ENCODE measurements at places on chromosomes 12 and 14.

GRCh38 chr14:89365061-89365801 lies 51.8 kb downstream of the FOXN3 start:
- DNase-seq, result peak; percentile 97

GRCh38 chr14:68511129-68512047 lies 281.5 kb downstream of the ZFP36L1 start:
- DNase-seq, result no peak

DNA sequence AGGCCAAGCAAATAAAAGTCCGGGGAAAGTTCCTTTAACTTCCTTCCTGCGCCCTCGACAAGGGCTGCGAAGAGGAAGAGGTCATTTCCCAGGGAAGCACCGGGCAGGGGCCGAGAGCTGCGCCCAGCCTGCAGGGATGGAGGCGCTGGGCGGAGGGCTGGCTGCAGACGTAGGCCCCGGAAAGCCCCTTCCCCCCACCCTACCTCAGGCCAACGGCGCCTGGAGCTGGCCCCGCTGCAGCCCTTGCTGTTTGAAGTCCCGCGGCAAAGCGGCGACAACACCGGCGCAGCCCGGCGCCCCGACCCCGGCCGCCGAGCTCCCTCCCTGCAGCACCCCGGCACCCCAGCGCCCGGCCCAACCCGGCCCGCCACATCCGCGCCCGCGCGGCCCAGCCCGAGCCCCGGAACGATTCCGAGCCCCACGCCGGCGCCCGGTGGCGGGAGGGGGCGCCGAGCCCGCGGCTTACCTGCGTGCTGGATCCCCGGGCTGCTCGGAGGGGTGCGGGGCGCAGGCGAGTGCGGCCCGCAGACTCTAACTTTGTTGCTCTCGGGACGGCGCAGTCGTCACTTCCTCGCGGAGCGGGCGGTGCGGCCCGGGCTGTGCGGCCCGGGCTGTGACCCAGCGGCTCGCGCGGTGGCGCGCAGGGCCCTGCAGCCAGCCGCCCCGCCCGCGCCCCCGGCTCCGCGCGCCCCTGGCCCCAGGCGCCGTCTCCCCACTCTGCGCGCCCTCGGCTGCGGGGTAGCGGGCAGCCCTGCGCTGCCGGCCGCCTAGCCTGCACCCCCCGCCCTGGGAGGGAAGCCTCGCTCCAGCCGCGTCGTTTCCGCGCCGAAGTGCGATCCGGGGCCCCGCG lies 64.8 kb upstream of the PTGR2 start:
- DNase-seq, result peak; percentile 54

DNA sequence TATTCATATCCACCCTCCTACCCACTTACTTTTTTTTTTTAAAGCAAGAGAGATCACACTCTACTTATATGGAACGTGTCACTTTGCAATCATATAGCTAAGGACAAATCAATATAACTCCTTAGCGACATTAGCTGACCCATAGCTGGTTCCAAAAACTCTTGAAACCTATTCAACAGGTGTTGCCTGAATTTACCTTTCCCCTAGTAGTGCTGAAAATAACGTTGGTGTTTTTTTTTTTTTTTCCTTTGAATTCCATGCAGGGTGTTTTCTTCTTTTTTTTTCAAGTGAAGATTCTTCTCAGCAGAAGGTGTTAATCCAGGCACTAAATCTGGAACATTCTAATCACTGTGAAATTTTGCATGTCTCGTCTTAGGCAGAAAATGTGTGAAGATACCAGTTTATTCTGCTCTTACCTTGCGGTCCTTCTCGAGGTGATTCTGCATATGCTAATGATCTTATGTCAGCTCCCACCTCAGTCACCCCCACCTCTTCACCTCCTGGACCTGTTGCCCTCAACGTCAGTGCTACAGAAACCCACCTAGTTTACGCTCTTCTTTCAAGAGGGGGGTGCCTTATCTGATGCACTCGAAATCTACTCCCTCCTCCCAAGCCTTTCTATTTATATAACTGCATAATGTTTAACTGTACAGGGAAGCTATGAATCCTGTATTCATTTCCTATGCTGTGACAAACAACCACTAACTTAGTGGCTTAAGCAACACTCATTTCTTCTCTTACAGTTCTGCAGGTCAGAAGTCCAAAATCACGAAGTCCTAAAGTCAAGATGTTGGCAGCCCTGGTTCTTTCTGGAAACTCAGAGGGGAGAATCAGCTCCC lies 7.1 kb upstream of the VPS37B start:
- no peak for DNase-seq

- no peak for DNase-seq
These were observed 84.4 kb downstream of the TMEM132D start for GRCh38 chr12:129819391-129819790.
